ENCODE measurements at places on chromosomes 11 and 22.

DNA sequence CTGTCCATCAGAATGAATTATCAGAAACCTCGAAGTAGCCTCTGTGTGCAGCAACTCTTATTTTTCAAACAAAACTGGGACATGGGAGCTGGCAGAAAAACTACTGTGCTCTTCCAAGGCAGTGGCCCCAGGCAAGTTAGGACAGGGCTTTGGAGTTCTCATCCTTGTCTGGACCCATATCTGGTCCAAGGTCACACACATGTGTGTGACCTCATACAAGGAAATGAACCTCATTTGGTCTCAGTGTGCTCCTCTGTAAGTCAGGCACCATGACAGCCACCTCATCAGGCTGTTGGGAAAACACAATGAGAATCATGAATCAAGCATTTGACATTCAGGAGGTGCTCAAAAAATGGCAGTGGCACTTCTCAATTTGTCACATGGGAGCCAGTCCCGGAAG is 25.8 kb downstream of the LARGE1 start:
- DNase-seq: no peak

DNA sequence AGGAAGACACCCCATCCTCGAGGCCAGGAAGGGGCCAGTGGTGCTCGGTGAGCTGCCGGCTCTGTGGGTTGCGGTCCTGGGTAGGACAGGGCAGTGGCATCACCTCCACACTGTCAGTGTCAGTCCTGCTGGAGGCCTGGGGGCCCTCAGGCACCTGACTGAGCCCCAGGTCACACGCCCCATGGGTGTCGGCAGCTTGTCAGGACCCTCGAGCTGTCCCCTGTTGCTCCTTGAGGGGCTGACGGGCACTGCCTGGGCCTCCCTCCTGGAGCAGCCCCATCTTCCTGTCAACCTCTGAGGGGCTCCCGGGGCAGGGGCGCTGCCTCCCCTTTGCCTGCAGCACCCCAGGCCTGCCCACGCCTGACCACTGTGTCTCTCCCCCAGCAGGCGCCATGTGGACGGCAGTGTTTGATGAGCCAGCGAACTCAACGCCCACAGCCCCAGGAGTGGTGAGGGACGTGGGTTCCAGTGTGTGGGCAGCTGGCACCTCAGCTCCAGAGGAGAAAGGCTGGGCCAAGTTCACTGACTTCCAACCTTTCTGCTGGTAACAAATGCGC is 35.4 kb downstream of the SBF1 start:
- DNase-seq: no peak

DNA sequence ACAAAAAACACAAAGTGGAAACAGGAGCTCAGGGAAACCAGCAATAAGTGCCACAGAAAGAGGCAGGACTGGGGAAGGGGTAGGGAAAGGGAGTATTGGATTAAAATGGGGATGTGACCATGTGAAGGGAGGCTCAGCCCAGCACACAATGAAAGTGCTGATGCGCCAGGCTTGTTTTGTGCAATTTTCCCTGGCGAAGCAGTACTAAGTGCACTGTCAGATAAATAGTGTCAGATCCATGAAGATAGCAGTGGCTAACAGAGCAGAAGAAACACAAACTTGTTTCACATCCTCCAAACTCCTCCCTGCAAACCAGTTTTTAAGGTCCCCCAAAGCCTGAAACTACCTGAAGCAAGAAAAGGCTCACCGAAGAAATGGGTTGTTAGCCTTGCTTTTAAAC is 50.7 kb upstream of the RAPSN start:
- DNase-seq: no peak

DNA sequence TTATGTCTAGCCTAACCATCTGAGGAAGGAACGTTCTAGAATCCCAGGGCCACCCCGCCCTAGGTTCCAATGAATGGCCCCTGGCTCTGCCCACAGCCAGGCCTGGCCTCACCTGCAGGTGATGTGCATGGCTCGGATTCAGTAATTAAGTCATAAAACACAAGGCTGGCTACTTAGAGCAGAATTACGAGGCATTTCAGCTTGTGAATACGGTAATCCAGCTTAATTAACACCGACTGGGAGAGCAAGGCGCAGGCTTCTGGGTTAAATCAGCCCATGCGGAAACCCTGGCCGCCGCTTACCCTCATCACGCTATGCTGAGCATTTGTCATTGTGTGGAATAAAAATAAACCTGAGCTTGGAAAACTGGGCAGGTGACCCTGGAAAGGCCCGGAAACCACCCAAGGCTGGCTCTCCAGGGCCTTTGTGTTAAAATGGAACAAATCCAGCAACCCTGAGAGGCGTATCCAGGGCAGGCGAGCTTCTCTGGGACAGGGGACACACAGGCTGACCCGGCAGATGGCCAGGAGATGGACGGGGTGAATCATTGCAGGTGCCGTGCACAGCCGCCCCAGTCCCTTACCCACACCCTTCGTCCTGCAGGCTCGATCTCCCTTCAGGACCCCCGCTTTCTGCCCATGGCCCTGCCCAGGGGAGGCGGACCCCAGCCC is 220.2 kb downstream of the CTTN start:
- no peak for DNase-seq

- DNase-seq: peak; percentile 20
Measured at GRCh38 chr22:32880893-32881596, 79.5 kb downstream of the TIMP3 start.

GRCh38 chr11:26323837-26324236 is 8.1 kb upstream of the ANO3 start:
- DNase-seq: no peak

DNA sequence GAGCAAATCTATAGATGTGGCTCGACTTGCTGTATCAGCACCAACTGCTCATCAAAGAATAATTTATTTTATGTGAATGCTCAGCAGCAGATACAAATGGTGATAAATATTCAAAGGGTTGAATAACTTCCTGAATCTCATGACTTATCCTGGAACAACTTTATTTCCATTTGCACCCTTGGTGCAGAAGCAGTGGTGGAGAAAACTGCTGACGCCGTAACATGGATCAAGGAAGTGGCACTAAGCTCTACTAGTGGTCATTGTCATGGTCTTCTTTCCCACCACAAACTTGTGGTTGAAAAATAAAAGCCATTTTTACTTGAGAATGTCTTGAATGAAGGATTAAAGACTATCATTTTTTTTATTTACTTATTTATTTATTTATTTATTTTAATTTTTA is 14.6 kb downstream of the MARK2 start:
- DNase-seq: no peak
